Tracheal epithelial cell (primary cell): ENCODE measurements at places on chromosomes 12 and 14. TPM values are rescaled to one million over a fixed set of nuclear protein-coding genes. Genes with fewer than 3 reads are reported as not detected.

Gene MAP3K9
- 17.7 and 19.3 TPM in 2 replicates for total RNA-seq

Gene SPRYD3
- 9.0 and 17.1 TPM in 2 replicates for total RNA-seq

Gene WNT1
- not detected in 2 replicates for total RNA-seq

Gene PLEK2
- total RNA-seq = 50.1 and 88.7 TPM in 2 replicates

Gene KLHL33
- not detected in 2 replicates for total RNA-seq

Gene MIP
- not detected in 2 replicates for total RNA-seq

Gene RNASE3
- total RNA-seq = not detected in 2 replicates

Gene LBHD2
- total RNA-seq = not detected in 2 replicates
